Activated T-cell treated with anti-CD3 and anti-CD28 coated beads for 4 hours (primary cell): ENCODE measurements at places on chromosomes 7 and 10.

DNA sequence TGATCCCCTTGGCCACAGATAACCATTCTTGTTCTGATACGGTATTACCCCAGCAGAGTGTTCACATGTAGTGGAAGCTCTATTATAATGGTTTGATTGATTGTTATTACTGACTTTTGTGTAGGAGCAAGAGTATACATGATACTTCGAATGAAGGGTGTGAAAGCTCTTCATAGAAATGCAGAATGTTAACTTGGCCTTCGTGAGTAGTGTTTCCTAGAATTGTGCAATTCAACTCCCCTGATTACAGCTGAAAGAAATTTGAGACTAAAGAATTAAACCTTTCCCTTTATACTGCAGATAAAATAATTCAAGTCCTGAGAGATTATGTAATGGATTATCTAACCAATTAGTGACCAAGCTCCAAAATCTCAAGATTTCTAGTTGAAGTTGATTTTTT, 38.2 kb downstream of the MKLN1 start:
- no peak for DNase-seq

DNA sequence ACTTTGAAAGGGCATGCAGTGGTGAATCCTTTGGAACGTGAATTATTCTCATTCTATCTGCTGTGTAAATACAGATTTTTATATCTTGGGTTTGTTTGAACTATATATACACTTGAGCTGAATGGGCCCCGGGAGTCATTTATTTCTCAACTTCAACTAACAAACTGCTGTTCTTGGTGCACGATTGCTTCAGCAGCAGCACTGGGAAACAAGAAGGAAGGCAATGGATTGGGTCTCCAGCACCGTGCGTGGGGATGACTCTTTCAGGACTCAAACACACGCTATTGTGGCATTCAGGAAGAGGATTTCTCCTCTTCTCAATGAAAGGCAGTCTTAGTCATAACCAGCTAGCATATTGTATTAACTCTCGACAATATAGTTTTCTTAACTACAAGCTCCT, 226.0 kb upstream of the NFE2L3 start:
- no peak for DNase-seq

- DNase-seq: no peak
Observed at GRCh38 chr10:102422545-102423129, 2.0 kb downstream of the FBXL15 start.

- DNase-seq: no peak
Observed at GRCh38 chr7:125641884-125642283, 712.3 kb upstream of the POT1 start.

GRCh38 chr10:49435225-49435624, 39.3 kb upstream of the DRGX start:
- DNase-seq: no peak

GRCh38 chr10:79158402-79159097, 89.8 kb downstream of the ZMIZ1 start:
- DNase-seq: no peak

- DNase-seq: no peak
Observed at GRCh38 chr7:28711114-28711513, 247.0 kb downstream of the TRIL start.

- no peak for DNase-seq
Observed at GRCh38 chr10:93357680-93358079, 124.5 kb downstream of the MYOF start.

- DNase-seq: no peak
Observed at GRCh38 chr10:23432639-23433038, 6.2 kb upstream of the OTUD1 start.

DNA sequence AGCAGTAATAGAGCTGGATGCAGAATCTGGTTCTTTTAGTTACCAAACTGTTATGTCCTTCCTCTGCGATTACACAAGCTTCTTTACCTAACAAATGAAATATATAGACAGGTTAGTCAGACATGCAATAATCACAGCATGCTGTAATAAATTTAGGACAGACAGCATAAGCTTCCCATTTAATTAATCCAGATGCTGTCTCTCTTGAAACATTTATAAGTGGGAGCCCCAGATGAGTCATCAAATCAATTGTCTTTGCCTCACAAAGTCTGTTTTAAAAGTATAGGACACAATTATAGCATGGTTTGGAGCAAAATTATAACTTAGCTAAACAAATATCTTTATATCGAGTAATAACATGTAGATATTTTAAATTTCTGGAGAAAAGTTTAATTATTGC, 1.6 kb downstream of the CDNF start:
- no peak for DNase-seq

- no peak for DNase-seq
Observed at GRCh38 chr7:8389593-8390261, 43.7 kb upstream of the NXPH1 start.

DNA sequence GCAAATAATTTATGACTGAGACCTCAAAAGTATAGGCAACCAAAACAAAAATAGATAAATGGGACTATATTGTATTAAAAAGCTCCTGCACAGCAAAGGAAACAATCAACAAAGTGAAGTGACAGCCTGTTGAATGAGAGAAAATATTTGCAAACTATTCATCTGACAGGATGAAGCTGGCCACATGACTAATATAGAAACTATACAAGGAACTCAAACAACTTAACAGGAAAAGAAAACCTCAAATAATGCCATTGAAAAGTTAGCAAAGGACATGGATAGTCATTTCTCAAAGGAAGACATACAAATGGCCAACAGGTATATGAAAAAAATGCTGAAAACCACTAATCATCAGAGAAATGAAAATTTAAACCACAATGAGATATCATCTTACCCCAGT, 245.1 kb downstream of the STK31 start:
- no peak for DNase-seq

DNA sequence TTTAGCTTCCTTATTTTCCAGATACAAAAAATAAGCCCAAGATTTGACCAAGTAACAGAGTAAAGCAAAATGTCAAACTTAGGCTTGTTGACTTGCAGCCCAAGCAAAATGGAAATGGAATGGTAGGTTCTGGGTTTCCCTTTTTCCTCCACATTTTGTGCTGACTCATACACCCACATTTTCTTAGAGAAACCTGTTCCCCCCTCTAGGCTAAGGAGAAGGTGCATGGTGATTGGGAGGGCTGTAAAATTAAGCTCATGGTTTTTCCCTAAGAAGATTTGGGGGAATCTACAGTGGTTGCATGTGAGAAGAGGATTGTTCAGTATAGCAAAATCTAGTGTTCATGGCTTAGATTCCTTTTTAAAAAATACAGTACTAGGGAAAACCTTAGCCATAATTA, 127.4 kb downstream of the ARL4A start:
- DNase-seq: no peak

DNA sequence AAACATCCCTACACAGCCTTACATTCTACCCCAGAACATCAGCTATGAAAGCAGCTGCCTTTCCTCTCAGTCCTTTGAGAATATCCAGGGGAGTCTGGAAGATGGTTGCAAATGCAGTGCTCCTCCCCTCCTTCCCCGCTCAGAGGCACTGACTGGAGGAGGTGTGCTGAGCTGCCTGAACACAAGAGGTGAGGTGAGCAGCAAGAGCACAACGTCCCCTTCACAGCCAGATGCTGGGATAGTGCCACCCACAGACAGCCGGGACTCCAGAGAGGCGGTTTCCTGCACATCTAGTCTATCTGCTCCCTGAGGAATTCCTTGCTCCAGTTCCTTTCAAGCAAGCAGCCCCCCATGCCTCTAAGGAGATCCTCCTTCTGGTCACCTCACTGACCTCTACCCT, 74.2 kb downstream of the EZH2 start:
- DNase-seq: no peak
